ENCODE measurements at places on chromosomes 5 and 9.

DNA sequence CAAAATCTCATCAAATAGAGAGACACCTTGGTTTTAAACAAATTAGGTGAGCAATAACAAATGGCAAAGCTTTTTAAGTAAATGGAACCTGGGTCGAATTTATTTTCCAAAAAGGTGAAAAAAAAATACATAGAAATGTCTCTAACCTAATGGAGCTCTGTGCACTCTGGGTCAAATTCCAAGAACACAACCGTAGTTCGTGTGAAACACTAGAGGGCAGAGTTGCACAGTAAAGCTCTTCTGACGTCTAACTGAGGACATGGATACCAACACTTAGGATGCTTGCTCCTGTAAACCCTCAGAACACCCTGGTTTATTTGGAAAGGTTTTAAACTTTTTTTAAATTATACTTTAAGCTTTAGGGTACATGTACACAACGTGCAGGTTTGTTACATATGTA, 18.9 kb downstream of the MARCHF11 start:
- DNase-seq: no peak

- no peak for DNase-seq
These were observed 216.6 kb upstream of the EFNA5 start for GRCh38 chr5:107887166-107887943.

GRCh38 chr9:128762671-128763449, 8.9 kb downstream of the ZER1 start:
- no peak for DNase-seq

DNA sequence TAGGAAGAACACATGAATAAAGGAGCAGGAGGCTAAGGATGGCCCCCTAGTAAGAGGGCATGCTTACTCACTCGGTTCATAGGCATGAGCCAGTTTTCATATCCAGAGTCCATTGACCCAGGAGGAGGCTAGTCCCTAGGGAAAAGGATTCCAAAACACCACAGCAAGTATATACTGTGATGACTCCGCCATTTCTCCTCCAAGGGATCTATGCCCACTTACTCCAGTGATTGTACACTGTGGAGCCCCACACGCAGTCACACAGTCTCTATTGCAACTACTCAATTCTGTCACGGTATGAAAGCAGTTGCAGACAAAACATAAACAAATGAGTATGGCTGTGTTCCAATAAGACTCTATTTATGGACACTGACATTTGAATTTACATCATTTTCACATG, 117.7 kb upstream of the ALDH1B1 start:
- DNase-seq: no peak

GRCh38 chr5:132877938-132878337, 4.5 kb downstream of the LEAP2 start:
- no peak for DNase-seq

All from stimulated activated CD4-positive, alpha-beta T cell treated with anti-CD3 and anti-CD28 coated beads, Interleukin-4, amount 100 ng/mL, for 4 hours (primary cell).